ENCODE measurements at places on chromosomes 6 and 20. TPM values are rescaled to one million over a fixed set of nuclear protein-coding genes. Genes with fewer than 3 reads are reported as not detected.

- DNase-seq = no peak
Observed at GRCh38 chr6:98885330-98885729, 51.0 kb downstream of the POU3F2 start.

DNA sequence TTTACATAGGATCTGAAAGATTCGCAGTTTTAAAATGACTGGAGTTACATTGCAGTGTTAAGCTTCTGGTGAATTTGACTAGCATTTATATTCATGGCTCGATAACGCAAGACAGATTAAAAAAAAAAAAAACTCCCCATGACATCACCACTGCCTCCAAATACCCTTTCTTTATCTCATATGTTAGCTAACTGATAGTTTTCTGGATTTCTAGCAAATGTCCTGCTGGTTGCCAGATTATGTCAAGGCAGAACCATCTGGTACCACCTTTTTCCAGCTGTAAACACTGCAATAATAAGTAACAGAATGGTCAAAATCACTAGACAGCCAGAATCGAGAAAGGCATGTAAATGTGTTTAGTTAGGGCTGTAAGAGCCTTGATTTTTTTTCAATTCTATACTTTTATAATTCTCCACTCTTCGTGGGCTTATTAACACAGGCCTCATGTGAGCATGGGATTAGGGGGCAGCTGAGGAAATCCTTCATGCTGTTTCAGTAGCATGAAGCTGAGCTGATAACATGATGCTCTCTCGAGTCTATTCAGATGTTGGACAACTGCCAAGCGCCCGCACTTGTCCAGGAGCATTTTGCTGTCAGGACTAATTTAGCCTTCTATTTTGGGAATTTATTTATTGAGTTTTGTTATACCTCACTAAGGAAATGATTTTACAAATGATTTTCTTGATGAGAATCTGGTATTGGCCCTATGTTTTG, 166.0 kb upstream of the SCGN start:
- no peak for DNase-seq

DNA sequence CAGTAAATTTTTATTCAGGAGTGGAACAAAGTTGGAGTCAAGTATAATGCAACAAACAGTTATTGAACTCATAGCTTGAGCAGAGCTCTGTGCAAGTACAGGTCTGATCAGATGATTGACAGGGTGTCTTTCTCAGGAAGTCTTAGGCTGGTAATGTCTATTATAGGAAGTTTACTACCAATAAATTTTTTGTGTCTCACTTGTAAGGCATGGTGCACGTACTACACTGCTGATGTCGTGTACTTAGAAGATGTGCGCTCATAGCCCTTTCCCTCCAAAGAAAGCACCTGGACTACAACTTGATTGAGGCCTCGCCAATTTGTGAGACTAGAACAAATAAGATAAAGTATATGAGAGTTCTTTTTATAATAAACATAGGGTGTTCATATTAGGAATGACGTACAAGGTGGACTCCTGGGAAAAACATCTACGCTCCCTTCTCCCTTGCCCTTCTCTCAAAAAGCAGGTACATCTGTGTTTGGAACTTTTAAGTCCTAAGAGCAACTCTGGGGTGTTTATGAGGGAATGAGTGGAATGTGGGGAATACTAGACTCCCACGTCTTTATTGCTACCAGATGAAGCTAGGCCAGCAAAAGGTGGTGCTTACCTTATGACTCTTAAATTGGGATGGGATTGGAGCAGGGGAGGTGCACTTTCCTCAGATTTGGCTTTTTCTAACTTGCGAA, 1.5 kb downstream of the NDUFAF5 start:
- no peak for DNase-seq

DNA sequence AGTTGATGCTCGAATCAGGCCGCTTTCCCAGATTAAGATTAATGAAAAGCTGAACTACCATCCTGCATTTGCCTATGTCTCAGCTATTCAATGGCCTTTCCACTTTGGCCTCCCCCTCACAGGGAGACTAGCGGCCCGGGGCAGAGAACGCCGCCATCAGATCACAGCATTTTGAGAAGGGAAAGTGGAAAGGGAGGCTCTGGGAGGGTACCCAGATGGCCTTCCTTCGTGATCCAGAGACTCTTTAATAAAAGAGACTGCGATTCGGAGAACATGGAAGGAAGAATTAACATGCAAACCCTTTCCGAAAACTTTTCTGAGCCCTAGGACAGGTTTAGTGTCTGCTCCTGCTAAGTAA, 533 bp downstream of the MRPS18A start:
- no peak for DNase-seq

DNA sequence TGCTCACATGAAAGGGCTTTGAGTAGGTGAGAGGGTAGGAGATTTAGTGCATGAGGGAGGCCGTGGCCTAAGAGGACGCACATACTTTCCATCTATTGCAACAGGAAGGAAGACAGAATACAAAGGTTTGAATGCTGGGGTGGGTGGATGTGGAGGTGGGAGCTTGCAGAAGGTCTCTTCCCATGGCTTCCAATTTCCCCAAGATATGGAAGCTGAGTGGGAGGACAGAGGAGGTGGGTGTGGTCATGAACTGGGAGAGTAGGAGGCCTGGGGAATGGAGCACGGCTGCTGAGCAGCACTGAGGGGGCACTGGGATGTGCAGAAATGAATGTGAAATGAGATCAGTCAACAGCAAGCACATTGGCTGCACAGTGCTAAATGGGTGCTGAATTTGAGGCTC, 70.3 kb downstream of the SCML4 start:
- no peak for DNase-seq

DNA sequence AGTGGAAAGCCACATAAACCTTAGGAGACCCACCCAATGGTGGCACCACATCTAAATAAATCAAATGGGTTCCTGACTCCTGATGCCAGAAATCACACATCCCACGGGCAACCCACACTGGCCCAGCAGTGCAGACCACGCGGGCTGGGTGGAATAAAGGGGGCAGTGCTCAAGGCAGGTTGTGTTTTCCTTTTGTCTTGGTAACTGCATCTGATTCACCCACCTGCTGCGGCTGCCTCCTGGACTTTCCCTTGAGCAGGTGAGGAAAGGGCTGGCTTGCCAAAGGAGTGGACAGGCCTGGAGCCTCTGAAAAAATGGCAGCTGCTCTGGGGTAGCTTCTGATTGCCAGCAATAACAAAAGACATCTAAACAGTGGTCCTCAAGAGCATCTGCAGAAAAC, 119.5 kb upstream of the KCNK16 start:
- DNase-seq = no peak

DNA sequence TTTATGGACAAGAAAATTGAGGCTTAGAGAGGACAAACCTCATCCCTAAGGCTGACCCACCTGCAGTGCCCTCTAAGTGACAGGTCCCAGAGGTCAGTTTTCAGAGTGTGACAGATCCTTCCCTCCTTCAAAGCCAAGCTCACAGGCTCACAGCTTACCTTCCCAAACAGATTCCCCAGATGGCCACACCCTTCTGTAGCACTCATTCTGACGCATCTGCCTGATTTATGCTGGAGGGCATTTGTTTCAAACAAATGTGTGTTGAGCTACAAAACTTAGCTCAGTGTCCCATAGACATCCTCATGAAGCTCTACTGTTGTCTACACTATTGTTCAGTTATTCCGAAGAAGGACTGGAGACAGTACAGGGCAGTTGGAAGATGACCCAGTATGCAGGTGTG, 60.6 kb upstream of the RIN2 start:
- DNase-seq = no peak

The KIAA1755 gene
- 1.3 TPM for total RNA-seq

- DNase-seq = no peak
Observed at GRCh38 chr6:165365371-165365770, 56.0 kb upstream of the C6orf118 start.

DNA sequence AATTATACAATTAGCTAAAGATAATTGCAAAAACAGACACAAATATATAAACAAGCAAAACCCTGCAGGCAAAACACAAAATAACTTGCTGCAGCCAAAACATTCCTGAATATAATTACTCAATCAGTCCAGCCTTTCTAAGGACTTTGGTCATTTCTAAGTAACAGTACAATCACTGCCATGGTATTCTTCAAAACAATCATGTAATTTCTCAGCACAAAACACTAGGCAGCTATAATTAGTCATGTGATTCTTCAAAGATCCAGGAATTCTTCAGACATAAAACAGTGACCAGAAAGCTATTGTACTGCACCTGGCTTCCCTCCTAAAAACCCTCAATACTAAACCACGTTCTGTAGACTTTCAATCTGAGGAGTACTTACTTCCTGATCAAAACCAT, 881.1 kb downstream of the EPHA7 start:
- DNase-seq = no peak

DNA sequence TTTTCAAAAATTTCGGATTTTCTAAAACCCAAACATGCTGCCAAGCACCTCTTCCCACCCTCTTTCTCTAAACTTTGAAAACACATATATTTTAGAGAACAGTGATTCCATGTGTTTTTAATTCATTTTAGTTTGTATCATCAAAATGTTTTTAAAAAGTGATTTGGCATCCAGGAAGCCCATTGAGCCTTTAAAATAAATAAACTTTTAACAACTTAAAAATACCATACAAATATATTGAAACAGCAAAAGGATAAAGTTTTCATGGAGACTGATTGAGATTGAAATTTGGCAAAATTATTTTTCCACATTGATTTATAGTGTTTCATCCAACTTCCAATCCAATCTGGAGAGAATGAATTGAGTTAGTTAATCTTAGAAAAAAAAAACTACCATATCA, 374.7 kb downstream of the CD109 start:
- DNase-seq = no peak

The TNNC2 gene
- total RNA-seq = not detected

The MAP3K5 gene
- 32.0 TPM for total RNA-seq

DNA sequence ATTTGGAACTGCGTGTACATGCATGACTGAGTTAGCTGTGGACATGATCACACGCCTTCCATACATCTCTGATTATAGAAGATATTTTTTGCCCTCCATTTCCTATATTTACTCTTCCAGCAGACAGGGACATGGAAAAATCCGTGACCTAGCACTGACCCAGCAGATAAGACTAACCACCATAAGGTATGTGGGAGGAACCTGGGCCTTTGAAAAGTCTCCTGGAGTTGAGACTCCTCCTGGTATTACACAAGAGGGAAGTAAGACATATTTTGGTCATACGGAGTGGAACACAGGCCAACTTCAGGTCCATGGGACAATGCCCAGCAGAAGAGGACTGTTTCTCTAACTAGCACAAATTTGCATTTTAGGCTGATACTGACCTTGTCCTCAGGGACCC, 13.7 kb upstream of the SIRPB1 start:
- no peak for DNase-seq

- DNase-seq = no peak
Observed at GRCh38 chr6:89350281-89350966, 2.1 kb downstream of the UBE2J1 start.

The OPRM1 gene
- total RNA-seq = not detected

- DNase-seq = no peak
Observed at GRCh38 chr6:10886691-10887502, at the start of gene SYCP2L. Gene SYCP2L (plus strand): TSS chr6:10887052. CDS start chr6:10887127, 75 bp downstream.

DNA sequence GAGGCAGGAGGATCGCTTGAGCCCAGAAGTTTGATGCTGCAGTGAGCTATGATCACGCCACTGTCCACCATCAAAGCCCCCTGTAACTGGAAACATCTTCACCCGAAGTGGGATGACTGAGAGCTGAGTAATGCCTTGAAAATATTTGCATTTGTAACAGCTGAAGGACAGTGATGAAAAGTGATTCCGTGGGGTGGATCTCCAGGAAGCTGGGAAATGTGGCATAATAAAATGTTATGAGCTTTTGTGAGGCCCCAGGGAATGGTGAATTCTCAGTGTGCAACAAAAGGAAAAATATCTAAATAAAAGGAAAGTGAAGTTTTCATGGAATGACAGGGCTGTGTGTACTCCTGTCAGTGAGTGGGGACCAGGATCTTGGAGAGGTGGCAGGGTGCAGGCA, 92.0 kb downstream of the JAG1 start:
- no peak for DNase-seq

The RAB32 gene
- total RNA-seq = 36.9 TPM

GRCh38 chr6:16711546-16712254, 49.6 kb downstream of the ATXN1 start:
- no peak for DNase-seq

GRCh38 chr6:70412252-70413113, 825 bp upstream of the FAM135A start:
- no peak for DNase-seq

The GATA5 gene
- total RNA-seq = 1.8 TPM

GRCh38 chr20:15220009-15220656, 882.7 kb upstream of the FLRT3 start:
- DNase-seq = no peak

DNA sequence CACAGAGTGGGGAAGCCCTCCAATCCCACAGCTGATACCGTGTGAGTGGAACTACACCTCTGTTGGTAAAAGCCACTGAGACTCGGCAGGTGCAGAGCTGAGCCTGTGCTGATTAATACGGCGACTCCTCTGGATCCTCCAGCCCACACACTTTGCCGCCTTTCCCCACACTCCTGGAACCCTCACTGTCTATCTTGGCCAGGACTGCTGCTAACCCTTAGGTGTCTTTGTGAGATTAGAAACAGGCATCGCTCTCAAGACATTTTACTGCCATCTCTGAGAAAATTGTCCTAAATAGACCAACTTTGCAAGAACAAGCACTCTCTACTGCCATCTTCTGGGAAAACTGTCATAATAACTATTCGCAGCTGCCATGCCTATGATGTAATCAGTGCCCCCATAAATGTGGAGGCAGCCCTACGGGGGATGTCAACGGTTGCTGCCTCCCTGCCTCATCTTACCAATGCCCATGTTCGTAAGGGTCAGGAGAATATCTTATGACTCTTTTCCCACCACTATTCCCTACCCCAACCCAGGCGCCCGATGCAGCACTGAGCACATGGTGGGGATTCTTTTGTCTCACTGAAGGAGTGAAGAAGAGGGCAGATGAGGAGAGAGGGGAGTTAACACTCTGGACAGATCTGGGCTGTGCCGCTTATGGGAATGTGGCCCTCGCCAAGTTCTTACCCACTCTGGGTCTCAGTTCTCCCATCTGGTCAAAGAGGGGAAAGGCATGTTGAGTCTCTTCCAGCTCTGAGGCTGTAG, 26.1 kb upstream of the KCNB1 start:
- no peak for DNase-seq
